Karpas-422 (cell line): ENCODE measurements at places on chromosomes 3 and 15. TPM values are rescaled to one million over a fixed set of nuclear protein-coding genes. Genes with fewer than 3 reads are reported as not detected.

The NAA80 gene
- 18.1 and 20.3 TPM in 2 replicates for total RNA-seq

The SNURF gene
- 38.7 and 58.6 TPM in 2 replicates for total RNA-seq

The GLDN gene
- total RNA-seq: not detected in 2 replicates

DNA sequence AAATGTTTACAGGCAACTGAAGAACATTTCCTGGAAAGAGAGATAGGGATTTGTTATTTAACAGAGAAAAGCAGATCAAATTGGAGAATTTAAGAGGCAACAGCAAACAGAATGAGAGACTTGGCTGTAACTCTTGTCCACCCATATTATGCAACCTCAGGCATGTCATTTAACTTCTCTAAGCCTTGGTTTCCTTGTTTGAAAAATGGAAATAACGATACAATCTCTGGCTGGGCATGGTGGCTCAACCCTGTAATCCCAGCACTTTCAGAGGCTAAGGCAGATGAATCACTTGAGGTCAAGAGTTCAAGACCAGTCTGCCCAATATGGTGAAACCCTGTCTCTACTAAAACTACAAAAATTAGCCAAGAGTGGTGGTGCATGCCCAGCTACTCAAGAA, 23.7 kb downstream of the ARRDC4 start:
- no peaks in the 10 kb centered on the region for H3K36me3 ChIP-seq
- no peaks in the 10 kb centered on the region for H3K4me1 ChIP-seq
- H3K27me3 ChIP-seq: no peaks in the 10 kb centered on the region
- no peak overlapping the region for H3K27ac ChIP-seq
- no peak for DNase-seq
- no peak overlapping the region for H3K4me3 ChIP-seq

DNA sequence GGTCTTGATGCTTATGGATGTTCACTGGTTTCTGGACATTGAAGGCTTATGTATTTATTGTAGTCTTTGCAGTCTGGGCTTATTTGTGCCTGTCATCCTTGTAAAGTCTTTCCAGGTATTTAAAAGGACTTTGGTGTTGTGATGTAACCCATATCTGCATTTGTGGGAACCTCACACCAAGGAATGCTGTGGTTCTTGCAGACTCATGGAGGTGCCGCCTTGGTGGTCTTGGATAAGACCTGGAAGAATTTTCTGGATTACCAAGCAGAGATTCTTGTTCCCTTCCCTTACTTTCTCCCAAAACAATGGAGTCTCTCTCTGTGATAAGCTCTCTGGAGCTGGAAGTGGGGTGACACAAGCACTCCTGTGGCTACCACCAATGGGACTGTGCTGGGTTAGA, 363.5 kb upstream of the NECTIN3 start:
- H3K27me3 ChIP-seq: no peaks in the 10 kb centered on the region
- H3K36me3 ChIP-seq: no peaks in the 10 kb centered on the region
- H3K4me3 ChIP-seq: no peak overlapping the region
- no peak for DNase-seq
- H3K27ac ChIP-seq: no peak overlapping the region

GRCh38 chr3:16124636-16125035, 49.8 kb upstream of the GALNT15 start:
- H3K36me3 ChIP-seq: no peaks in the 10 kb centered on the region
- no peak for DNase-seq
- H3K27me3 ChIP-seq: no peaks in the 10 kb centered on the region; the same call in 1 of the 2 replicates
- no peak overlapping the region for H3K27ac ChIP-seq
- H3K4me3 ChIP-seq: no peak overlapping the region

DNA sequence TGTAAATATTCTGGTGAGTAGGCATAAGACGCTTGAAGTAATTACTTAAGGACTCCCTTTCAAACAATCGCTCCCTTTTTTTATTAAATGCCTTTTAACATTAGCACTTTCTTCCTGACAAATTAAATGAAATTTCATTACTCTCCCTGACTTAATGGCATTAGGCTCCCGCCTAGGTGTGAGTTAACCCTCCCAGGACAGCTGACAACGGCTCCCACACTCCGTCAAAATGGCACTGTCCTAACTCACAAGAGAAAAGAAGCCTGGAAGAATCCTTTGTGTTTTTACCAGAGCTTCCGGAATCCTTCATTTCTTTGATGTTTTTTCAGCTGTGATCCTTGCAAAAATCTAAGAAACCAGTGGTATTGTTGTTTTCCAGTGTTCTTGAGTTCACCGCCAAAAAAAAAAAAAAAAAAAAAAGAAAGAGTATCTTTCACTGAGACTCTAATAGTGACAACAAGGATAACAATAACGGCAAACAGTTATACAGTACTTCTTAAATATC, 861.0 kb upstream of the NR2F2 start:
- DNase-seq: no peak
- H3K4me1 ChIP-seq: no peaks in the 10 kb centered on the region
- no peaks in the 10 kb centered on the region for H3K36me3 ChIP-seq
- H3K4me3 ChIP-seq: no peak overlapping the region
- H3K27ac ChIP-seq: no peak overlapping the region

DNA sequence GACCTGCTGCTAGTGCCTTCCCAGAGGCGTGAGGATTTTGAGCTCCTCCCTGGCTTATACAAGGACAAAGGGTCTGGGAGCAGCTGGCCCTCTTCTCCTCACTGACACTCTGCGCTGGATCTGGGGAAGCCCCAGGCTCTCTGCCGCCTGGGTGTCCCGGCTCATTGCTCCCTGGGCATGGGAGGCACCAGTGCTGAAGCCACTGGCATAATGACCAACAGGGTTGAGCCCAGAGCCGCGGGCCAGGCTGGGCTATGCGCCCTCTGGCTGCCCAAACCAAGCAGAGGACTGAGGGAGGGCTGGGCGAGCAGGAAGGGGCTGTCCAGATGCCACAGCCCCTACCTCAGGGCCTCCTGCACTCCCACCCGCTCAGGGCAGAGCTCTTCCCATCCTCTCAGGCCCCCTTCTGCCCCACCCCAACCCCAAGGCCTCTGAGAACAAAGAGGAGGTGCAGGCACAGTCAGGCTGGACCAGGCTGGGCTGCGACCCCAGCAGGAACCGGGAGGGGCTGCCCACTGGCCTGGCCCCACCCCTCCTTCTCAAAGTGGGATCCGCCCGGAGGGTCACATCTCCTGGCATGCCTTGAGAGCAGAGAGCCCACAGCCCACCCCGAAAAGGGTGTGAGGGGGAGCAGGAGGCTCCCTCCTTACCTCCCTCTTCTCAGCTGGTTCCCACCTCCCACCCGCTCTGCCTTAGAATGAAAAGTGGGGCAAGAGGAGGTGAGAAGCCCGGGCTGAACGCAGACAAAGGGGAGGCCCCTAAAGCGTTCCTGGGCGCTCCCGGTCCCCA, 1.6 kb downstream of the LINGO1 start:
- no peaks in the 10 kb centered on the region for H3K4me1 ChIP-seq
- no peak overlapping the region for H3K27ac ChIP-seq
- no peak for DNase-seq
- no peaks in the 10 kb centered on the region for H3K36me3 ChIP-seq

GRCh38 chr15:66685638-66686150, 16.3 kb upstream of the SMAD6 start:
- peaks cover 7% of the 10 kb centered on the region for H3K4me1 ChIP-seq
- no peaks in the 10 kb centered on the region for H3K36me3 ChIP-seq
- no peak overlapping the region for H3K27ac ChIP-seq
- H3K4me3 ChIP-seq: no peak overlapping the region
